ENCODE measurements at places on chromosomes 11 and 22.

DNA sequence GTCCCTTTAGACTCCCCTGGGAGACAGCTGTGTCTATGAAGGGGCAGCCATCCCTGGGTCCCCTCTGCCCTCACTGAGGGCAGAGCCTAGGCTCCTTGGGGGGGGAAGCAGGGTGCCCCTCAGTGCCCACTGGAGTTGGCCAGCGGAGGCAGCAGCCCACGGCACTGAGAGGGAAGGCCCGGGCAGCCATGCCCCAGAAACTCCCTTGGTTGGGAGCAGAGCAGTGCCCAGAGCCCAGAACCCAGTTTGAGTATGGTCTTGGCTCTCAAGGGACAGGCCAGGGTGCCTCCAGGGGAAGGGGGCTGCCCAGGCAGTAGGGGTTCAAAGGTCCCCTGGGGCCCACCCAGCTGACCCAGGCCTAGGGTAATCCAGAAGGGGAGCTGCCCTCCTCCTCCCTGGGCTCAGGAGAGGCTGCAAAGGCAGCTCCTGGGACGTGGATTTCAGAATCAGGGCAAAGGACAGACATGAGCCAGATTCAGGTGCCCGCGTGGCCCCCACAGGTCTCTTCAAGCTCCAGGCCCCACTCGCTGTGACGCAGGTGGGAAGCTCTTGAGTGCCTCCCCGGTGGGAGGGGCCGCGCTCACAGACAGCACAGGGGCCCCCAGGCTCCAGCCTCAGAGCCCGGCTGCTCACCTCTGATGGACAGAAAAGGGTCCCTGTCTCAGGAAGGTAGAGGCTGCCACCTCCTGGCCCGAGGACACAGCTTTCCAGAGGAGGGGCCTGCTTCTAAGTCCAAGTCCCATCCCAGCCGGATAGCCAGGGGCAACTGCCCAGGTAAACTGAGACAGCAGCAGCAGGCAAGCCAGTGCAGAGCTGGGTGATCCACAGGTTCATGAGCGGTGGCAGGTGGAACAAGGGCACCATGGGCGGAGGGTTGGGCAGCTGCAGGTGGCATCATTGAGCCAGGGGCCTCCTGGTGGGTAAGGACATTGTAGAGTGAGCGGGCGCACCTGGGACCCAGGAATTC is 2.6 kb downstream of the C11orf21 start:
- peak; percentile 42 for DNase-seq

GRCh38 chr11:40100781-40101180 is 1358.7 kb downstream of the LRRC4C start:
- DNase-seq, result no peak

DNA sequence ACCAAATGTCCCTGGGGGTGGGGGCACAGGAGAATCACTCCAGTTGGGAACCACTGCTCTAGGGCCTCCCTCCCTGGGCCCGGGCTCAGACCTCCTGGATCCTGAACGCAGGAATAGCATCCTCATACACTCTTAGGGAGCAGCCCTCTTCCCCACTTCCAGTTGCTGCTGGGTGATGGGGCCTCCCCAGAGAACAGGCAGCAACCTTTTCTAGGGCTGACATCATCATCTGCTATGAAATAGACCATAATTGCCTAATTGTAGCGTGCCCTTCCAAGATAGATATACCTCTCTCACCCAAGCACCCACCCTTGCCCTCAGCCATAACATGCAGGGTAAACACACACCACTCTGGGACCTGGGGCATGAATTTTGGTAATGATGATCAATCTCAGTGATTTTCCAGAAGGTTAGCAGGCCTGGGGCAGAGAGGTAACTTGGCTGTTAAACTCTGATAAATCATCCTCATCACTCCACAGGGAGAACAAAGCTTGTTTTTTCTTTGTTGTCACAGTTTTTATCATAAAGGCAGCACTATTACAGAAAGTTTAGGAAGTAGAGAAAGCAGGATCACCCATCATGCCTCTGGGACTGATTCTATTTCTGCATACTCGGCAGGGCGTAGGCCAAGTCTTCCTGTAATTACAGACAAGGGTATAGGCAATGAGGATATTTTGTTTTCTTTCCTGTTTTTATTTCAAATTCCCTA is 88.3 kb upstream of the PRDM11 start:
- no peak for DNase-seq

DNA sequence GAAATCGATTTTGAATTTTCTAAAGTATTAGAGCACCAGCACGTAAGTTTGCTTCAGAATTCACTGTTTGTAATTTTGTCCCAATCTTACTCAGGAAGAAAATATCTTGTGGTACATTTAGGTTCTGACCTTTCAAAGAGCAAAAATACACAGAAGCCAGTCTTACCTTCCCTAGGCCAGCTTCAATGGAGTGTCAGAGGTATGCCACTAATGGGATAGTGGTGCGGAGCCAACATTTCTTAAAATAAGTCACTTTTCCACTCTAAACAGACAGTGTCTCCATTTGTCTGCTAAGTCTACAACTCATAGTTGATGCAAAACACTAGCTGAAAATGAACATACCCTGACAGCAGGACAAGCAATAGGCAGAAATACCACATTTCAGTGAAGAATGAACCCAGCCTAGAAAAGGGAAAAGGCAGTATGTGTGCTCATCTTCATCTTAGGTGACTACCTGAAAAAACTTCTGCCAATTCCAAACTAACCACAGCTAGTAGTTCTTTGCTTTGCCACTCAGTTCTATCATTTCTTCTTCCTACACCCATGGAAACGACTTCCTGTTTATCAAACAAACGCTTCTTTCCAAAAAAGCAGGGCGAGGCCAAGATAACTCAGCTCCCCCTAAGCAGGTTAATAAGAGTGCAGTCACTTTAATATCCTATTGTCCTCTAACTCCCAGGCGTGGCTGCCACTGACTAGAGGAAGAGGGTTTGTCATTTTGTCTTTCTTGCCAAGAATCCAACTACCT is 94.0 kb upstream of the APOA1 start:
- peak; percentile 54 for DNase-seq

- no peak for DNase-seq
Observed at GRCh38 chr11:111320728-111321568, 22.6 kb downstream of the POU2AF3 start.
